ENCODE measurements at places on chromosomes 4 and X.

- DNase-seq, result no peak
- H3K4me3 ChIP-seq, result no peak overlapping the region
- peaks cover 3% of the 10 kb centered on the region for H3K36me3 ChIP-seq
Measured at GRCh38 chr4:152415980-152416379, 119.9 kb downstream of the FBXW7 start.

- no peaks in the 10 kb centered on the region for H3K36me3 ChIP-seq
- H3K4me1 ChIP-seq, result no peaks in the 10 kb centered on the region
- no peak overlapping the region for H3K27ac ChIP-seq
- H3K27me3 ChIP-seq, result no peaks in the 10 kb centered on the region
Measured at GRCh38 chr4:16914208-16914607, 15.8 kb upstream of the LDB2 start.

- H3K36me3 ChIP-seq, result no peaks in the 10 kb centered on the region
- H3K4me1 ChIP-seq, result peaks cover 14% of the 10 kb centered on the region
- DNase-seq, result no peak
- no peak overlapping the region for H3K27ac ChIP-seq
Measured at GRCh38 chr4:183332447-183332846, 10.2 kb upstream of the CLDN24 start.

GRCh38 chr4:629636-629914 lies 4.2 kb downstream of the PDE6B start:
- H3K36me3 ChIP-seq, result no peaks in the 10 kb centered on the region
- H3K4me1 ChIP-seq, result no peaks in the 10 kb centered on the region
- no peak for DNase-seq
- no peak overlapping the region for H3K4me3 ChIP-seq

GRCh38 chrX:48831909-48832291 lies 3.5 kb downstream of the PCSK1N start:
- H3K4me1 ChIP-seq, result peaks cover 10% of the 10 kb centered on the region
- DNase-seq, result no peak
- peaks cover 8% of the 10 kb centered on the region for H3K27me3 ChIP-seq
- no peaks in the 10 kb centered on the region for H3K36me3 ChIP-seq

DNA sequence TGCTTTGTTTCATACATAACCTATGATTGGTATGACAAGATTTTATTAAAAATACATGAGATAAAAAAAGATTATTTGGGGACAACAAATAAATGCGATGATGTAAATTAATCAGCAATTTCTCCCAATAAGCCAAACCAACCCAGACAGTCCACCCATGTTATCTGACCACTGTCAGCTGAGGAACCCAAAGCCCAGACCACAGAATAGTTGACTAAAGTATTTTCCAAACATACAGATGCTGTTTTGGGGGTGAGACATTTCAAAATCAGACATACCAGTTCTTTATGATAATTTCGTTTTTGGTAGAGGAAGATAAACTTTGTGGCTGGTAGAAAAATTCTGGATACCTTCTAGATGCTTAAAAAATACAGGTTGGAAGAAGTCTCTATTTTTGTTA lies 650.8 kb upstream of the FAM241A start:
- no peaks in the 10 kb centered on the region for H3K36me3 ChIP-seq
- H3K27ac ChIP-seq, result no peak overlapping the region
- H3K4me3 ChIP-seq, result no peak overlapping the region

- no peaks in the 10 kb centered on the region for H3K4me1 ChIP-seq
- no peaks in the 10 kb centered on the region for H3K27me3 ChIP-seq
- no peak overlapping the region for H3K27ac ChIP-seq
- H3K4me3 ChIP-seq, result no peak overlapping the region
- H3K36me3 ChIP-seq, result no peaks in the 10 kb centered on the region
Measured at GRCh38 chrX:15719324-15719968, 18.6 kb upstream of the CA5B start.

GRCh38 chrX:133215747-133216146 lies 2.4 kb downstream of the TFDP3 start:
- H3K4me1 ChIP-seq, result no peaks in the 10 kb centered on the region
- no peaks in the 10 kb centered on the region for H3K36me3 ChIP-seq
- H3K27me3 ChIP-seq, result no peaks in the 10 kb centered on the region
- no peak overlapping the region for H3K27ac ChIP-seq
- no peak overlapping the region for H3K4me3 ChIP-seq

- no peak for DNase-seq
- H3K4me3 ChIP-seq, result no peak overlapping the region
- H3K27me3 ChIP-seq, result no peaks in the 10 kb centered on the region
- no peaks in the 10 kb centered on the region for H3K36me3 ChIP-seq
Measured at GRCh38 chrX:115609621-115610020, 48.6 kb downstream of the PLS3 start.

DNA sequence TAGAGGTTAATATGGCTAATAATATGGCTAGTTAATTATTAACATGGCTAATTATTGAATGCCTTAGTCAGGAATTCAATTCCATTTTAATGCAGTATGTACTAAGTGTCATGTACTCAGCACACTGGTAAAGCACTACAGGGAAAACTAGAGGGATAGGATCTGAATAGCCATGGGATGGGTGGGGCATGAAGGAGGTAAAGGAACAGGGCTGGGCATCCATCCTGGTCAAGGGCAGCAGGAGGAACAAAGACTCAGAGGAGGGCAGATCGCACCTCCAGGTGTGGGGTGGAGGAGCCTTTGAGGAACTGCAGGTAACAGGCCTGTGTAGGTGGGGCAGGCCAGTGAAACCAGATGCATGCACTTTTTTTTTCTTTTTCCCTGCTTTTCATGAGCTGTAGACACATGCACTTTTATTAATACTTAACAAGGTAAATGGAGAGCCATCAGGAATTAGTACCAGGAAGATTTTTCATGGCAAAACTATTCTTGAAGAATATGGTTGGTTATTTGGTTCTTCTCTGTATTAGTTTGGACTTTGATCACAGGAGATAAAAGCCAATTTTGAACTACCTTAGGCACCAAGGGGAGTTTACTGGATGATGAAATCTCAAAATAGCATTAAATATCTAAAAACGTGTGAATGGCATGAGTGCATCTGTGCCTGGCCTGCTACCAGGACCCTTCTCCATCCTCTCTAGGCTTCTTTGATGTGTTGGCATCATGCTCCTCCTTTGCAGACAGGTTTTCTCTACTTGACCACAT lies 88.3 kb downstream of the CC2D2A start:
- no peak overlapping the region for H3K27ac ChIP-seq
- no peak for DNase-seq
- no peaks in the 10 kb centered on the region for H3K36me3 ChIP-seq
- no peaks in the 10 kb centered on the region for H3K27me3 ChIP-seq
- no peaks in the 10 kb centered on the region for H3K4me1 ChIP-seq
- no peak overlapping the region for H3K4me3 ChIP-seq

DNA sequence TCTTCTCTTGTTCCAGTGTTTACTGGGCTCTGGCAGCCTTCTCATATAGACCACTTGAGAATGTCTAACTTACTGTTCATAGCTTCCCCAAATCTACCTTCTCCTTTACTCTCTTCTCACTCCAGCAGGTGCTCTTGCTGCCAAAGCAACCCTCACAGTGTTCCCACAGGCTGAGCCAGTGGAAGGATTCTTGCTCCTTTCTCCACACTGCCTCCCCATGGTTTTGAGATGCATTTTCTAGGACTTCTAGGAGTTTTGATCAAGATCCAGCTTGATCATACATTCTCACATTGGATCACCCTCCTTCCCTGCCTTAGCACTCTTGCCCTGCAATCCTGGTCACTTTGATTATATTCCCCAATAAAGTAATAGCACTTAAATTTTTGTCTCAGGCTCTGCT lies 230.8 kb downstream of the TMEM47 start:
- H3K27me3 ChIP-seq, result no peaks in the 10 kb centered on the region
- H3K4me3 ChIP-seq, result no peak overlapping the region
- no peak overlapping the region for H3K27ac ChIP-seq
- H3K4me1 ChIP-seq, result no peaks in the 10 kb centered on the region

- no peaks in the 10 kb centered on the region for H3K4me1 ChIP-seq
- no peak overlapping the region for H3K27ac ChIP-seq
- no peak overlapping the region for H3K4me3 ChIP-seq
- H3K27me3 ChIP-seq, result no peaks in the 10 kb centered on the region
Measured at GRCh38 chr4:166165829-166166420, 292.9 kb downstream of the TLL1 start.

GRCh38 chr4:105215609-105216313 lies 69.1 kb downstream of the TET2 start:
- DNase-seq, result no peak
- no peak overlapping the region for H3K4me3 ChIP-seq
- no peak overlapping the region for H3K27ac ChIP-seq
- no peaks in the 10 kb centered on the region for H3K4me1 ChIP-seq
- no peaks in the 10 kb centered on the region for H3K36me3 ChIP-seq

GRCh38 chrX:97030947-97031346 lies 147.2 kb downstream of the RPA4 start:
- H3K27ac ChIP-seq, result no peak overlapping the region
- no peaks in the 10 kb centered on the region for H3K27me3 ChIP-seq
- no peaks in the 10 kb centered on the region for H3K4me1 ChIP-seq
- H3K4me3 ChIP-seq, result no peak overlapping the region

- no peaks in the 10 kb centered on the region for H3K36me3 ChIP-seq
- no peak for DNase-seq
- no peak overlapping the region for H3K27ac ChIP-seq
- H3K4me1 ChIP-seq, result no peaks in the 10 kb centered on the region
- no peak overlapping the region for H3K4me3 ChIP-seq
- no peaks in the 10 kb centered on the region for H3K27me3 ChIP-seq
Measured at GRCh38 chr4:53815281-53815680, 224.0 kb upstream of the LNX1 start.

DNA sequence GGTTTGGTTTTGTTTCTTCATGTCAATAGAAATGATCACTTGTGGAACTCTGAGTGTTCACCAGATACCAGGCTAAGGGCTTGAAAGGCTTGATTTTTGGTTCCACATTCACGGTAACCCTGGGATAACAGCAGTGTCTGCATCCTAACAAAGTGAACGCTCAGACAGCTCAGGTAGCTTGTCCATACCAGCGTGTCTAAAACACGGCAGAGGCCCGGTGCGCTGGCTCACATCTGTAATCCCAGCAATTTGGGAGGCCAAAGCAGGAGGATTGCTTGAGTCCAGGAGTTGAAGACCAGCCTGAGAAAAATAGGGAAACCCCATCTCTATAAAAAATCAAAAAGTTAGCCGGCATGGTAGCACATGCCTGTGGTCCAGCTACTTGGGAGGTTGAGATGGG lies 49.0 kb downstream of the HTRA3 start:
- no peak overlapping the region for H3K27ac ChIP-seq
- H3K4me1 ChIP-seq, result no peaks in the 10 kb centered on the region
- H3K4me3 ChIP-seq, result no peak overlapping the region
- DNase-seq, result no peak

DNA sequence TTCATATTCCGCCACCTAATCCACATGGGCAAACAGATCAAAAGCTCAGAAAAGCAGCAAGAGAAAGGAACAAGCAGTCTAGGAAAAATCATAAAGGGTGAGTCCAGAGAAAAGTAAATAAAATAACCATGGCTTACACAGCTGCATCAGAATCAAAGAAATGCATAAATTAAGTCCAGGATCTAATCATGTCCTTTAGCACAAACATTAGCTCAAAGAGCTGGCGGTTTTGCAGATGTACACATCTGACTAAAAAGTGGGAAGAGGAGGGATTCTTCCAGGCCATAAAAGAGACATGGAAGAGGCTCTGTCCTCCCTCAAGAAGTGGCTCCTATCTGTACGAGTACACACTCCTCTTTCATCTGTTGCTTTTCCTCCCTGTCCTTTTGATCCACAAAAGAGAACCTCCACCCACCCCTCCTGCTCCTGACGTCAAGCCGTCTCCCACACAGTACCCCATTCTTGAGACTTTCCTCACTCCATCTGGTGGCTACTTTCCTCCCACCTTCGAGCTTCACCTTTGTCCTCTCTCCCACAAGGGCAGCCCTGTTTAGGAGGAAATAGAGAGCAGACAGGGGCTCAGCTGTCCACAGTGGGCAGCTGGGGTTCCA lies 92.5 kb downstream of the RASL11B start:
- H3K4me1 ChIP-seq, result no peaks in the 10 kb centered on the region
- no peak for DNase-seq
- no peaks in the 10 kb centered on the region for H3K27me3 ChIP-seq
- no peak overlapping the region for H3K4me3 ChIP-seq
- no peaks in the 10 kb centered on the region for H3K36me3 ChIP-seq
- H3K27ac ChIP-seq, result no peak overlapping the region

DNA sequence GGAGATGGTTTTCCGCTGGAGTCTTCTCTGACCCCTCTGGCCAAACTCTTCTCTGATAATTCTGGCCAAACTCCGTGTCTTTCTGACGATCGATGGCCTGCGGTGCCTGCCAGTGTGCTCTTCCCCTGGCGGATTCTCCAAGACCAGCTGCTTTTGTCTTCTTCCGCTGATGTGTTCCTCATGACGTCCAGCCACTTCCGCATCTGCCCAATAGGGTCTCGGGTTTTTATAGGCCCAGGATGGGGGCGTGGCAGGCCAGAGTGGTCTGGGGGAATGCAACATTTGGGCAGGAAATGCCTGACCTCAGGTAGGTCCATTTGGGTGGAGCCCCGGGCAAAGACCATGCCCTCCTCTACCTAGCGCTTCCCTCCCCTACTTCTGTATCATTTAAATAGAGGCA lies 1542.1 kb downstream of the STIM2 start:
- H3K4me3 ChIP-seq, result no peak overlapping the region
- H3K27ac ChIP-seq, result no peak overlapping the region
- H3K27me3 ChIP-seq, result no peaks in the 10 kb centered on the region

DNA sequence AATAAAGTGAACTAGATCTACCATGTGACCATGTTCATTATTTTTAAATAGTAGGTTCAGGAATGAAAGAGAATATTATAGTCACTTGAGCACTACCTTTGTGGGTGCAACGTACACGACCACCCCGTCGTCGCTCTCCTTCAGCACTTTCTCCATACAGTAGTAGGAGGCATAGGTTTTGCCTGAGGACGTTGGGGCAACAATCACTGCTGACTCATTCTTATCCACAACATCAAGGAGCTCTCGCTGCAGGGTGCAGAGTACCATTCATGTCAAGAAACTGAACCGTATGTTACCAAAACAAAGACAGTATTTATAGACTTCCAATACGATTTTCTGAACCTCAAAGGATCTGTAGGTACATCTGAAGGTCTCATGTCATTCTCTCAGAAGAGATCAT lies 44.7 kb downstream of the DDX60 start:
- no peaks in the 10 kb centered on the region for H3K27me3 ChIP-seq
- no peak for DNase-seq
- H3K36me3 ChIP-seq, result peaks cover 67% of the 10 kb centered on the region
- H3K27ac ChIP-seq, result no peak overlapping the region
- H3K4me1 ChIP-seq, result no peaks in the 10 kb centered on the region
- no peak overlapping the region for H3K4me3 ChIP-seq

All from natural killer cell (primary cell).